SK-N-SH (cell line): ENCODE measurements at places on chromosomes 7 and 10.

- DNase-seq: no peak
Observed at GRCh38 chr7:94547126-94547525, 37.5 kb downstream of the CASD1 start.

DNA sequence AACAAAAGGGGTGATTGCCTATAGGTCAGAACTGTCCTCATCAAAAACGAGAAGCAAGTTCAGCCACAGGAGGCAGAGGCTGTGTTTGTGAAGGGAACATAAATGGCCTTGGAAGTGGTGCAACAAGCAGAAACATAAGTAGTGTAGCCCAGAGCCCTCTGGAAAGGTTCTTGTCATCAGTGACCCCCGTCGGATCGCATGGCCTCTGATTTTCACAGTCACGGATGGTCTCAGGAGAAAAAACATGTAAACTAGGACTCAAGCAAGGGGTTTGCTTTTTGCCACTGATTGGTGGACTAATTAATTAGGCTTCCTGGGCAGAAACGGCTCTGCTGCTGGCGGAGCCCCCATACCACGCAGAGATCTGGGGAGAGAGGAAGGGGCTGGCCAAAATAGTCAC is 496.5 kb upstream of the MKI67 start:
- DNase-seq: no peak

DNA sequence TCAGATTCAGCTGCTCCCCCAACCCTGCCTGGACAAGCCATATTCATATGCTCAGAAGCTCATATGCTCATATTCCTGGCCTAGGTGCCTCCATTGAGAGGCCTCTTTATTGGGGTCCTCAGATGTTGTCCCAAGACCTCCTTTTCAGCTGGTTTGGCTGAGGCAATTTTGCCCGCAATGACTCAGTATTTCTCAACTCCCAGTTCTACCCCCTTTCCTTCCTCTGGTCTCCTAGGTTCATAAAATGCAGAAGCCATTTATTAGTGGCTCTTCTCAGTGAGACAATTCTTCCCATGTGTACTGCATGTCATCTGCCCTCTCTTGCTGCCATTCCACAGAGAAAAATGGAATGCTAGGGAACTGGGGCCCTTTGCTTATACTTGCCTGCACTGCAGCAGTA is 110.7 kb downstream of the INHBA start:
- DNase-seq: no peak

GRCh38 chr7:37128327-37129034 is 320.2 kb downstream of the ELMO1 start:
- DNase-seq: no peak

DNA sequence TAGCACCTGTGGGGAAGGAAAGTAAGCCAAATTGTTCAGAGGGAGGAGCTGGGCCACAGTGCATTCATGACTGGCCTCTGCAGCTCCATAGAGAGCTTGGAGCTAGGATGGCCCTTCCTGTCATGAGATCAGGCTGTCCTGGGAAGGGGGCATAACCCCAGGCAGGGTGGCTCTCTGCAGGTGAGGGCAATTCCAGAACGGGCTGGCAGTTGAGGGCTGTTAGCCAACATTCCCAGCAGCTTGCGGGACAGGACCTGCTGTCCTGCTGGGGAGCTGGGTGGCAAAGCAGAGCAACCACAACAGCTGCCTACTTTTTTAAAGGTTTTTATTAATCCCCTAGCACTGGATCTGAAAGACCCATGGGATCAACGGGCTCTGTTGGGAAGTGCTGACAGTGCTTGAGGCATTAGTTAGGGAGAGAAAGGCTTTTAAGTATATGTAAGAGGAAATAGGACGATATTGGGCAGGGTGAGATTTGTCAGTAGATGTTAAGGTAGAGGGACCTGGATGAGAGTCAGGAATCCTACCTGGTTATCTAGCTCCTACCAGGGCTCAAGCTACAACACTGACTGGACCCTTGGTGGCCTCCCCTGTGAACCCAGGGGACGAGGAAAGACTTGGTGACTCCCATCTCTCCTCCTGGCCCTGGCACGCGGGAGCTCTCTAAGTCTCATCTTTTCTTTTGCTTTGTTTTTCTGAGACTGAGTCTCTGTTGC is 77.8 kb downstream of the NAMPT start:
- no peak for DNase-seq

- DNase-seq: no peak
Observed at GRCh38 chr10:31296754-31297153, 22.3 kb upstream of the ZEB1 start.

GRCh38 chr7:946256-946996 is 8.1 kb downstream of the ADAP1 start:
- no peak for DNase-seq

DNA sequence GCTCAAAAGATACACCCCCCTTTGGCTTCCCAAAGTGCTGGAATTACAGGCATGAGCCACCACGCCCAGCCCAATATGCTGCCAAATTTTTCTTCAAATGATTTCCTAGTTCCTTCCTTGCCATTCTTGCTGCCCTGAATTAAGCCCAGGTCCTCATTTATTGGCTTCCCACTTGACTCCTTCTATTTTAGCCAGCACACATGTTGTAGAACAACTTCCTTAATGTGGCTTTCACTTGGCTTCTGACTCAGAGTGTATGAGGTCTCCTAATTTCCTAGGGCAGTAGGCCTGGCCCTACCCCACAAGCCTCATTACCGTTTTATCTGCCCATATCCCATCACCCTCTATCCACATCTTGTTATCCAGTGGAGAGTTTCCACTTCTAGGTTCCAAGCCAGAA is 21.8 kb upstream of the HIPK2 start:
- DNase-seq: no peak

DNA sequence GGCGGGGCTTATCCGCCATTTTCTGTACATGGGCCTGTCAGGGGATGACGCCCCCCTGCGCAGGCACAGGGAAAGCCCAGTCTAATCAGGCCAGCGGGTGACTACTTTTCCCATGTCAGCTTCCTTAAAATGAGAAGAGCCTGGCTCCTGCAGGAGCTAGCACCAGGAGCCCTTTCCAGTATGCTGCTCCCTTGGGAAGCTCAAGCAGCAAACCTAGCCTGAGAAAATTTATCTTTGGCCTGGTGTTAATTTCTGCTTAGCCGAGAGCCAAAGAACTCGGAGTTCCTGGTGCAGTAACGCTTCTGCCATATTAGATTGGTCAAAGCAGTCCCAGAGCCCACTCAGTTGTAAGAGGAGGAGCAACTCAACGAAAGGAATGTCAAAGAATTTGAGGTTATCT is 239.0 kb upstream of the PHYHIPL start:
- no peak for DNase-seq

DNA sequence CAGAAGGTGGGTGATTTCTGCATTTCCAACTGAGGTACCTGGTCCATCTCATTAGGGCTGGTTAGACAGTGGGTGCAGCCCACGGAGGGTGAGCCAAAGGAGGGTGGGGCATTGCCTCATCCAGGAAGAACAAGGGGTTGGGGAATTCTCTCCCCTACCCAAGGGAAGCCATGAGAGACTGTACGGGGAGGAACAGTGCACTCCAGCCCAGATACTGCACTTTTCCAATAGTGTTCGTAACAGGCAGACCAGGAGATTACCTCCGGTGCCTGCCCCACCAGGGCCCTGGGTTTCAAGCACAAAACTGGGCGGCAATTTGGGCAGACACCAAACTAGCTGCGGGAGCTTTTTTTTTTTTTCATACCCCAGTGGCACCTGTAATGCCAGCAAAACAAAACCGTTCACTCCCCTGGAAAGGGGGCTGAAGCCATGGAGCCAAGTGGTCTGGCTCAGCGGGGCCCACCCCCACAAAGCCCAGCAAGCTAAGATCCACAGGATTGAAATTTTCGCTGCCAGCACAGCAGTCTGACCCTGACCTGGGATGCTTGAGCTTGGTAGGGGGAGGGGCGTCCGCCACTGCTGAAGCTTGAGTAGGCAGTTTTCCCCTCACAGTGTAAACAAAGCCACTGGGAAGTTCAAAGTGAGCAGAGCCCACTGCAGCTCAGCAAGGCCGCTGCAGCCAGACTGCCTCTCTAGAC is 31.2 kb downstream of the ARMC10 start:
- DNase-seq: no peak

DNA sequence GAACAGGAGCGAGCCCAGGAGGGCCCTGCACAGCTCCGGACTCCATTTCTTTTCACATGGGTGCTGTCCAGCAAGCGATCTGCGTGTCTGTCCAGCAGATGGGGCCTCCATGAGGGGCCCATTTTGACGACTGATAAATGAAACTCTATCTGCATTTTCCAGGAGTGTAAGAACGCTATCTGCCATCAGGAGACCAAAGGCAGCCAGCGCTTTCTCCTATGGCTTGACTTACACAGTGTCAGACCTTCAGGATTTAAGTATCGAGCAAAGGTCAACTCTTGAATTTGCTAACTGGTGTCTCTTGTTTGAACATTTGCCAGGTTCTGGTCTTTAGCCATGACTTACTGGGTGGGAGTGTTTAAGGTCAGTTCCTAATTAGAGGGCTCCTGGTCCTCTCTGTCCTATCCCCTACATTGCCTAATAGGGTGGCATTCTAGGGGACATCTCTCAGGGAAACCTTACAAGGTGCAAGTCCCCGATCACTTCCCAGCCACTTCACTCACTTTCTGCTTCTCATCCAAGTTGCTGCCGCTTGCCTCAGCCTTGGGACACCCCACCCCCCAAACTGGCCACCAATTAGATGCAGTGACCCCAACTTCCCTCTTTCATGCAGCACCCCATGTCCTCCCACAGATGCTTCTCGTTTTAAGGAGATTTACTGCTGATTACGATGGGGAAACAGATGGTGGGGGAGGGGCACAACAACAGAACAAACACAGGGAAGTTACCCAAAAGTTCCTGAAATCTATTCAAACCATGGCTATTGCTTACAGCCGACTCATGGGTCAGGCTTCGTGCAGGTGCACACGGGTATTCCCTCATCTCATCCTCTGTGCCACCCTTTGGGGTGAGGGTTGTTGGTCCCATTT is 20.0 kb downstream of the VSIR start:
- DNase-seq: no peak

DNA sequence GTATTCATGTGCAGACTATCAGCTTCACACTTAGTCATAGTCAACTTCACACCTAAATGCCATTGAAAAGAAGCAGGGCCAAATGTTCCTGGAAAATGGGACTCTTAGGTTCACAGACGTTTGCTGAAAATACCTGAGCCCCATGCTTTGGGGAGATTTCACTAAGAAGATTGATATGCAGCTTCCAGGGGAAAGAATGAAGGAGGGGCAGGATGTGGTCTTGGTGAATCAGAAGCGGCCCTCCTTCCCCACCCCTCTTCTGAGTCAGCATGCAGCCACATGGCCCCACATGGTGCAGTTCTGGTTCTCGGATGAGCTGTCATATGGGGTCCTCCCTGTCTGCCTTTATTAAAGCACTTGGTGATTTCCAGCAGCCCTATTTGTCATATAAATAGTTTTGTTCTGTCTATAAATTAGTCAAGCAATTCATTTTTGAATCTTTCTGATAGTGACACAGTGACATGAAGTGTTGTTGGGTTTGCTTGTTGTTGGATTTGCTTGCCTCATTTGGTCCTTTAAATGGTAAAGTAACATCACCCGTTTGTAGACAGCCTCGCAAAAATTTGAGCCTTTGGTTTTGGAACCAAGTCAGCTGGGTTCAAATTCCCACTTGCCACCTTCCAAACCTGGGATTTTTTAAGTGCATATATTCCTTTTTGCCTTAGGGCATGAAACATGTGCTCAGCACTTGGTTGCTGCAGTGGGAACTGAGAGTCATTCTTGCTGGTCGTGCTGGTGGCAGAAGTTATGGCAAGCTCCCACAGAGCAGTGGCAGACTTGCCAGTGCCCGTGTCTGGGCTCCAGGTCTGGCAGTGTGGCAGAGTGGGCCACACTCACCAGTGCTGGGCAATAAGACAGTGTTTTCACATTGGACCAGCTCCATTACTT is 68.1 kb upstream of the CDK6 start:
- DNase-seq: peak; percentile 27

DNA sequence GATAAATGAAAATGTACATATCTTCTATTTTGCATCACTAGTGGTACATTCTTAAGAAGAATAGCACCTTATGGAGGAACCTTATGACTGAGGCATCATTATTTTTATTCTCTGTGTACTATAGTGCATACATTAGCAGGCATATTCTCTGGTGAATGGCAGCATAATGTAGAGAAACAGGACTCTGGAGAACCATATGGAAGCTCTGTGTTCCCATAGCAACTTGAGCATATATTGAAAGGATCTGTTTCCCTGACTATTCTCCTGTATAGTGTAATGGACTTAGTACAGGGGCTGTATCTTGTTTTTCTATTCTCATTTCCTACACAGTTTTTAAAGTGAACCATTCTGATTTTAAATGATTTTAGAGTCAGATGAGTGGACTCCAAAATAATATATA is 128.4 kb upstream of the SMIM30 start:
- peak; percentile 9 for DNase-seq

- no peak for DNase-seq
Observed at GRCh38 chr10:33612551-33612950, 278.1 kb upstream of the NRP1 start.

DNA sequence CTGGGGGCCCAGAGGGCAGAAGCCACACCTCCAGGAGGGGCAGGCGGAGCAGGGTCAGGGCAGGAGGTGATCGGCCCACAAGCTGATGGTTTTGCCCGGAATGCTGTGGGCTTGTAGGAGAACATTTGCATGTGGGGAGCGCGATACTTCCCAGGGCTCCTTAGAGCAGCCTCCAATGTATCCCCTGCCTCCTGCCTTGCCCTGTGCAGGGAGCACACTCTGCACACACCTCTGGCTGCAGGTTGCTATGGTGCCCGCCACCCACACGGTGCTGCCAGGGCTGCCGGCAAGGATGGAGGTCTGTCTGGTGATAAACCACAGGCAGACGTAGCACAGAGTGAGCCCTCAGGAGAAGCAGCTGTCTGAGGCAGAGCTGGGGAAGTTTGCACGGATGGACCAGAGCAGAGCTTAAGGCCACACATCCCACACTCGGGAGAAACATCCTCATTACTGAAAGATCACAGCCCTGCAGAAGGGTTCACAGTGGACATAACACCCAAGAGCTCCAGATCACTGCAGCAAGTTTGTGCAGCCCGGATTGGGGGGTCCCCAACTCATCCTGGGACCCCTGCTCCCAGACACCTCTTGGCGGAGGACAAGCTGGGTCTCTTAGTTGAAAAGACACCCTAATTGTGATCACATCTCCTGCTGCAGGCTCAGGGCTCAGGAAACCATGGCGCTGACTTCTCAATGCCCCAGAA is 41.8 kb downstream of the VIPR2 start:
- peak; percentile 61 for DNase-seq

DNA sequence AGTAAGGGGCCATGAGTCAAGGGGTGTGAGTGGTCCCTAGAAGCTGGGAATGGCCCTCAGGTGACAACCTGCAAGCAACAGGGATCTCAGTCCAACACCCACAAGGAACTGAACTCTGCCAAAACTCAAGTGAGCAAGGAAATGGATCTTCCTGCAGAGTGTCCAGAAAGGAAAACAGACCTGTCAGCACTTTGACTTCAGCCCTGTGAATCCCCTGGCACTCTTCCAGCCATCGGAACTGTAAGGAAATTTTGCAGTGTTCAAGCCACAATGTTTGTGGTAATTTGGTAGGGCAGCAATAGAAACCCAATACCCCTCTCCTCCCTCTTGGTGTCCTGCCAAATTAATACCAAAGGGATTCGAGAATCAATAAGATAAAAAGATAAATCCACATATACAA is 6.9 kb downstream of the LYZL1 start:
- no peak for DNase-seq
